Kidney tubule cell (primary cell): ENCODE measurements at places on chromosomes 12 and 14.
A peak's percentile ranks its signal among the peaks of the same experiment; 100 is the strongest.

DNA sequence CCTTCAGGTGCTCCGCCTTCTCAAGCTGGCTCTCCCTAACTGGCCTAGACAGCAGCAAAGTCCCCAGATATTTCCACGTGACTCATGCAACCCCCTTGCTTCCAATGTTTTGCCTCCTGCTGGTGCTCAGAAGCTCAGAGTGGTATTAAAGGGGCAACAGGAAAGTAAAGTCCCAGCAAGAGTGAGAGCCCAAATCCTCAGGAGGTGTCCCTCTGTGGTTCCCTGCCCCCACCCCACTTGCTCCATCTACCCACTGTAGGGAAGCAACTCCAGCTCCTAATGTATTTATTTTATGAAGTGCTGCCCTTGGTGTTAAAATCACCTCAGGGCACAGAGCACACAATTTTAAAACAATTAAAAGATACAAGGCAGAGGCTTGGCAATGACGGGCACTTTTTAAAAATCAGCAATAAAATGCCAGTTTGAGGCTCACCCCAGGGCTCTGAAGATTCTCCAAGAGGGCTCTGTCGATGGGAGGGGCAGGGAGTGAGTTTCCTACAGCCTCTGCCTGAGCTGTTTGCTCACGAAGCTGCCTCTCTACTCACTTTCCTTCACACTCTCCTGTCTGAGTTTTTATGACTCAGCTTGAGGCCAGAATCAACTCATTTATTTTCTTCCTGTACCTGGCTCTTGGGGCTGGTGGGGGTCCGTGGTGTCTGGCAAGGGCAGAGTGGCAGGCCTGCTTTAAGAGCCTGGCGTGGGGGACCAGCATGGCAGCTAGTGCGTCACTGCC lies 81.9 kb upstream of the MAX start:
- DNase-seq, result peak; percentile 84

DNA sequence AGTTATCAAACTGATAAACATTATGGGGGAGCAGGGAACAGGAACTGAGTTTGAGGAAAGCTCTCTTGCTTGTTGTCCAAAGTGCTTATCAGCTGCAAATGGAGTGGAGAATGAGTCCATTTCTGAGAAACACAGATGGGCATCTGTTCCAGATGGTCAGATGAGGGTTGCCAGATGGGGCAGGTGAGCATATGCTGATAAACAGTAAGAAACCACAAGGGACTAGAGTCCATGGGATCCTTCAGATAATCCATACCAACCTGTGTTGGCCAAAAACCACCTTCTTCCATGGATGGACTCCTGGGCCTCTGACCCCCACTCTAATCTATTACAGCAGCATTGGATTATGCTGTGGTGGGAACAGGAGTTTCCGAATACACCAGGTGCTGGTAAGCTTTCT lies 38.3 kb downstream of the GNS start:
- no peak for DNase-seq

DNA sequence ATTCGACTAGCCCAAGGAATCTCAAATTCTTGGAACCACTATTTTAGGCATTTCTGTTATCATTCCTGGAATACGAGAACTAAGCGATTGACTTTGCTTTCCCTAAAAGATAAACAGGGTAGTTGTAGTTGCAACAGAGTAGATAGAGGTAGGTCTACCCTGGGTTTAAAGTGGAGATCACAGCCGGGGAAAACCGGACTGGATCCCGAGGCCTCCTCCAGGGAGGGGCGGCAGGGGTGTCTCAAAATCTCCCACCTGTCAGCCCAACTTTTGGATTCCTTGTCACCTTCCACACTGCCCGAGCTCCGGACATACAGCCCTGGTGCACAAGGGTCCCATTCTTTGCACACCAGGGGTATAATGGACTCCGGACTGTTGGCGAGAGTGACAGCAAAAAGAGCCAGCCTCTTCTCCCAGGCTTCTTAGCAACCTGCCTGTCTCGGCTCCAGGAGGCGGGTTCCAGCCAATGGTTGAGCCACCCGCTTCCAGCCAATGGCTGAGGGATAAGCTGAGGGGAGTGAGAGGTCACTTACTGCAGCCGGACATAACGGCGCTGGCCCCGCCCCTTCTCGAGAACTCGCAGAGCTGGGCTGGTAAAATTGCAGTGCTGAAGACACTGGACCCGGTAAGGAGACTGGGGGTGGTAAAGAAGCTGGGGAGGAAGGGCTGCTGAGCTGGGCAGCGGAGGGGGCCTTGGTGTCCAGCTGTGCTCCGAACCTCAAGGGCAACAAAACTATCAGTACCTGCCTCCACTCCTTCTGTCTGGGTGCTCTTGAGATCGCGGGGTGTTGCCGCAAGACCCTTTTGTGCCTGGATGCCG lies at the start of gene SUOX:
Gene SUOX, plus strand, starts transcription at position 562 of the 820 bp plus-strand sequence. CDS start 4,946 bp downstream, outside the sequence.
- DNase-seq, result peak; percentile 97

DNA sequence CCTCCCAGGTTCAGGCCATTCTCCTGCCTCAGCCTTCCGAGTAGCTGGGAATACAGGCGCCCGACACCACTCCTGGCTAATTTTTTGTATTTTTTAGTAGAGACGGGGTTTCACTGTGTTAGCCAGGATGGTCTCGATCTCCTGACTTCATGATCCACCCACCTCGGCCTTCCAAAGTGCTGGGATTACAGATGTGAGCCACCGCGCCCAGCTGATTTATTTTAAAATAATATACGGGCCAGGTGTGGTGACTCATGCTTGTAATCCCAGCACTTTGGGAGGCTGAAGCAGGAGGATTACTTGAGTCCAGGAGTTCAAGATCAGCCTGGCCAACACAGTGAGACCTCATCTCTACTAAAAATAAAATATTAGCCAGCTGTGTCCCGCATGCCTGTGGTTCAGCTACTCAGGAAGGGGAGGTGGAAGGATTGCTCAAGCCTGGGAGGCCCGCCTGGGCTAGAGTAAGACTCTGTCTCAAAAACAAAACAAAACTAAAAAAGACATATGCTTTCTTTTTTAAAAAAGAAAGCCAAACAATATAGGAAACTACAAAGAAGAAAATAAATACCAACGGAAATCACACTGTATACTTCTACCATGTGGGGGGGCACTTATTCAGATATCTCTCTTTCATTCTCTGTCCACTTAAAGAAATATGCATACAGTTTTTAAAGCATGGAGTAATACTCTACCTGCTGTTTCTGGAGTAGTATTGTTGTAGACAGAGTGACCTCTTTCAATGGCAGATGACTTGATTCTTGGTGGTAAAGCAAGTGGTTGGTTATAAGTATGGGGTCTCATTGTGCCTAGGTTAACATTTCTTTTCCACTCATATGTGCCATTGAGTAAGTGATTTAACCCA lies 930 bp upstream of the MIA2 start:
- peak; percentile 77 for DNase-seq

GRCh38 chr12:84290168-84290567 lies 622.4 kb downstream of the SLC6A15 start:
- DNase-seq, result no peak

DNA sequence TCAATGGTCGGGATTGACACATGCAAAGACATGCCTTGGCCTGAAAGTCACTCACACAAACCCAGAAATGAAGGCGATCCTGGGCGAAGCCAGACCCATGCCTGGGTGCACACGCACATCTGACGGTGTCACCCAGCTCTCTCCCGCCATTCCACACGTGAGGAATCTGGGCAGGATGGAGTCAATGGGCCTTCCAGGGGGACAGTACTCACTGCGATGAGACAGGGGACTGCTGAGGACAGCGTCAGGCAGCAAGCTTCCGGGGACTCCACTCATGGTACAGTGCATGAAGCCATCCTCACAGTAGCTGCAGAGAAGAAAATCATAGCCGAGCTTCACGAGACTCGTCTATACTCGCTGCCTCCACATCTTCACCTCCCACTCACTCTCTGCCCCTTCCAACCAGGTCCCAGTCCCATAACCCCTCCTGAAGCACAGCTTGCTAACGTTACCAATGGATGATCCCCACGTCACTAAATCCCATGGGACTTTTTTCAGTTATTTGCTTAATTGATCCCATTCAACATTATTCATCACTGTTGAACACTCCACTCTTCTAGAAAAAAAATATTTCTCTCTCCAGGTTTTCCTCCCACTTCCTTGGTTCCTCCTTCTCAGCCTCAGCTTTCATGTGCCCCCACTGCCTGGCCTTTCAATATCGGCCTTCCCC lies 77.8 kb downstream of the VWF start:
- no peak for DNase-seq

GRCh38 chr12:83996671-83997070 lies 915.9 kb downstream of the SLC6A15 start:
- DNase-seq, result no peak
